C1 segment of cervical spinal cord (tissue), 14 donors: ENCODE measurements at places on chromosomes 2 and 18.

- no peak for DNase-seq
Observed at GRCh38 chr2:39095624-39096023, 25.2 kb downstream of the SOS1 start.

DNA sequence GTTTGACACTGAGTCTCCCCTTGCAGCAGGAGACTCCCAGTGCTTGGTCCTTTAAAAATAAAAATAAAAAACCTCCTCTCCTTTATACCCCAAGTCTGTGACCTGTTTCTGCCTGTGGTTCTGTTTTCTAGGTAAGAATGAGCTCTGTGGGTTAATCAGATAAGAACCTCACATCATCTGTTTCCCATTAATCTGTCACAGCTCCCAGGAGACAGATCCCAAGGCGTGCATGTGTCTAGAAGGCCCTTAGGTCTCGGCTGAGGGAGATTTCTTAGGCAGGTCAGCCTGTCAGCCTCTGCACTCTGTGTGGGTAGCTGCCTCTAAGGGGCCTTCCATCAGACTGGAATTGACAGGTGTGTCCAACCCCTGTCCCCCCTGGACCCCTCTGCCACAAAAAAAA is 80.7 kb downstream of the FHOD3 start:
- no peak for DNase-seq

GRCh38 chr2:231714639-231715498 is 6.5 kb downstream of the PTMA start:
- DNase-seq = no peak

GRCh38 chr2:16191431-16192200 is 251.3 kb downstream of the MYCN start:
- no peak for DNase-seq

GRCh38 chr2:108573061-108573460 is 38.8 kb downstream of the LIMS1 start:
- DNase-seq = no peak

DNA sequence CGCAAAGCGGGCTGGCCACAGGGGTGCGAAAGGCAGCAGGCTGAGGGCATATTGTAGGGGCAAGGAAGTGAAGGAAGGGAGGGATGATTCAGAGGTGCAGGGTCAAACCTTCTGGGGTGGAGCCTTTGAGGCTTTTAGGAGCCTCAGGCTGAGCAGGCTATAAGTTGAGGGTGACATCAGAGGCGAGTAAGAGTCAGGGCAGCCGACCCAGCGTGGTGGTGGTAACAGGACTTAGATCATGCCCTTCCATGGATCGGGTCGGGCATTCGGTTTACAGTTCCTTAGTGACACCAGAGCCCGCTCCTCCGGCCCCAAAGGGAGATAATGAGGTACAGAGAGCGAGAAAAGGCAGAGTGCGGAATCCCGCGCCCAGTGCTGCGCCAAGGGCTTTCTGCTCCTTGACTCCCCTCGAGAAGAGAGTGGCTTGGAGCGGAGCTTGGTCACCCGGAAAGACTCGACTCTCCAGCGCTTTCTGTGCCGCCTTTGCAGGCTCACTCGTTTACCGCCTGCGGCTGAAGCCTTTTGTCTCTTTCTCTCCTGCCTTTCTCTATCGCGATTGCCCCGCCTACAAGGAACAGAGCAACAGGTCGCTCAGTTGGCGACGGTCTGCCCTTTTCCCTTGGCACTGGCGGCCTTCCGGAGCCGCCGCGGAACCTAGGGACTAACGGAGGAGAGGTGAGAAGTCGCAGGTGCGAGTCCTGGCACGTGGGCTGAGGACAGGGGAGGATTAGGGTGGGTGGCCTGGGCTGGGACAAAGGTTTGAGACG is 720 bp downstream of the LBX2 start:
- no peak for DNase-seq

- DNase-seq = no peak
Observed at GRCh38 chr2:152322222-152322621, 12.8 kb upstream of the FMNL2 start.

DNA sequence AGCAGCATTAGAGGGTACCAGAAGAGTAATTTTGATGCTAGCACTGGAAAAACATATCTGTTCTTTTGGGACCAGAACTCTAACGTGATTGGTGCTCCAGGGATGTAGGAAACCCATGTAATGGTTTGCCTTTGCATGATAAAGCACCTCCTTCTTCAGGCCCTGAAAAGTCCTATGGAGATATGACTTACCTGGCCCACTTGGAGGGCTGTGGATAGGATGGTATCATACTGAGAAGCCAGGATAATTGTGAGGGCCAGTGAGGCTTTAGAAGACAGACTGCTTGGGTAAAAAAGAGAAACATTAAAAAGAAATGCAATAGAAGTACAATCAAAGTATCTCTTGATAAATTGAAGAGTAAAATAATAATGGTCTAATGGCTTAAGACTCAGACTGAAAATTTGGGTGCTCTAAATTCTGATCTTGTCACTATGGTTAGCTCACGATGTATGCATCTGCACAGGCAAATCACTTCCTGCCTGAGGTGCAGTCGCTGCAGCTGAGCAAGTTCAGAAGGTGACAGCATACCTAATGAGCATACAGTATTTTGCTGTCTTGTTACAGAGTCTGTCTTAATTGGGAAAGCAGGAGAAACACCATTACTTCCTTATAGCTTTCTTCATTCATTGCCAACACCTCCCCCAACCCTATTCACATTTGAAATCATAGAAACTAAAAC is 371.5 kb downstream of the NUP35 start:
- DNase-seq = no peak

- DNase-seq = no peak
Observed at GRCh38 chr2:239776436-239777005, 248.6 kb downstream of the NDUFA10 start.

DNA sequence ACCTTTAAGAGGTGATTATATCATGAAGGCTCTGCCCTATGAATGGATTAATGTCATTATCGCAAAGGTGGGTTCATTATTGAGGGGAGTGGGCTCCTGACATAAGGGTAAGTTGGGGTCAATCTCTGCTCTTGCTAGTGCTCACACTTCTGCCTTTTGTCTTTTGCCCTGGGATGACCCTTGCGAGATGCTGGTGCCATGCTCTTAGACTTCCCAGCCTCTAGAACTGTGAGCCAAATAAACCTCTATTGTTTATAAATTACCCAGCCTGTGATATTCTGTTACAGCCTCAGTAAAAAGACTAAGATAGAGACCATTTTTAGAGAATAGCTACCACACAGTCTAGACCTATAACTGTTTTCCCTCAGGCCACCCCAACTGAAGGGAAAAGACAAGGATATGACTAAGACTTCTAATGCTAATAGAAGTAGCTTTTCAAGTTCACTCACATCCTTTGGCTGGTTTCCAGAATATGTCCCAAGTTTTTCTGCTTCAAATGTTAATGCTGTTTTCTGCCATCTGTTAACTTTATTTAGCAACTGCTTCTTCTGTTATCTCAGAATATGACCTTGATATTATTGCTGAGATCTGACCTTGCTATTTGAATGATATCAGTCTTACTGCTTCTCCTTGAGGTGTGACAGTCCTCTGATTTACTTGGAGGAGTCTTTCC is 65.1 kb upstream of the STAM2 start:
- no peak for DNase-seq

GRCh38 chr2:150887926-150888325 is 373.7 kb downstream of the RBM43 start:
- no peak for DNase-seq

DNA sequence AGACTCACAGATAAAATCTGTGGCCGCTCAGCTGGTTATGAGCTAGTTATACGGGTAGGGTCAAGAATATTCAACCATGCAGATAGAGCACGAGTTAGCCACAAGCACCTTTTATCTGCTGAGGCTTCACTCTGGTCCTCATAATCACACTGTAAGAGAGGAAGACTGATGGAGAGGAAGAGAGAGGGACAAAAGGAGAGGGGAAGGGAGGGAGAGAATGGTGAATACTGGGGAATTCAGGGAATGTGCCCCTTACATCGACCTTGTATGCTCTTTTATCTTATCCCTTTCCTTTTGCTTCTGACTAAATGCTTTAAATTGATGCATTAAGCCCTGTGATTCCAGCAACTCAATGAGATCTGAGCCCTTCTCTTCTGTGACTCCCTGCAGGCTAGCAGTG is 333.1 kb downstream of the DSEL start:
- no peak for DNase-seq

GRCh38 chr2:232365621-232366321 is 12.8 kb upstream of the ALPP start:
- no peak for DNase-seq

- DNase-seq = no peak
Observed at GRCh38 chr18:45373286-45373880, 241.9 kb upstream of the SLC14A2 start.

DNA sequence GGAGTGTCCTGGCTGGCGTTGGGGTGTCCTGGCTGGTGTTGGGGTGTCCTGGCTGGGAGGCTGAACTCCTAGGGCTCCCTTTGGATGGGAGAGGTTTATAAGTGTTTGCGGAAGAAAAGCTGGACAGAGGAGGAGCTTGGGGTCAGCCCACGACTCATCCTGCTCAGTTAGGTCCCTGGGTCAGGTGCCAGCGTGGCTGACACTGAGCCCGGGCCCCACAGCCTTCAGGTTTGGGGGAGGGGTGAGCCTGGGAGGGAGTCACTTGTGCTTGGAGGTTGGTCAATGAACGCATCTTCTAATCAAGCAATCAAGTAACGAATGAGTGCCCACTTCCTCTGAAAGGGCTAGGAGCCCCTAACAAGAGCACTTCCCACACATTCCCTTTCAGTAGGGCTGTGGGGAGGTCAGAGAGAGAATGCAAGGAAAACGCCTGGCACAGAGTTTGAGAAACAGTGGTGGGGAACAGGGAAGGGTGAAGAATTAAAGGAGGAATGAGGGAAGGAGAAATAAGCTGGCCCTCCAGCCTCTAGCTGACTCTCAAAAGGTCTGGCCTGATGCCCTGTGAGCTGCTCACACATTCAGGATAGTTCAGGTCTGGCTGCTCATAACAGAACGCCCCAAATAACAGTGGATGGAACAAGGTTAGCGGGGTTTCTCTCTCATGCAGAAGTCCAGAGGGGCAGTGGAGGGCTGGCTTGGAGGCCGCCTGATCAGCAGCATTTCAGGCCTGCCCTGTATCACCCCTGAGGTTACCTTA is 670 bp downstream of the KCNIP3 start:
- peak; percentile 15 for DNase-seq

DNA sequence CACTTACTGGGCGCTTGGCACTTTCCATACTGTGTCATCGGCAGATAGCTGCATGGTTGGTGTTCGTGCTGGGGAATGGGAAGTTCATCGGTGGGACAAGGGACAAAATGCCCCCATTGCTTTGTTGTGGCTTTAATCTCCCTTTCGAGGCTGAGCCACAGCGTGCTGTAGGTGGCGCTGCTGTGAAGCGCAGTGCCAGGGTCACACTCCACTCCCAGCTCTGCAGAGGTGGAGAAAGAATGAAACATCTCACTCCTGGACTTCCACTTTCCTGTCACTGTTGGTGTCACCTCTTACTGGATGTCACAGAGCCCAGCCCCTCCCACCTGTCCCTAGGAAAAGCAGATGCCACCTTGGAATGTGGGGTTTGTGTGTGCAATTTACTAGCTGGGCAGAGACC is 8.7 kb downstream of the TYMS start:
- DNase-seq = no peak

DNA sequence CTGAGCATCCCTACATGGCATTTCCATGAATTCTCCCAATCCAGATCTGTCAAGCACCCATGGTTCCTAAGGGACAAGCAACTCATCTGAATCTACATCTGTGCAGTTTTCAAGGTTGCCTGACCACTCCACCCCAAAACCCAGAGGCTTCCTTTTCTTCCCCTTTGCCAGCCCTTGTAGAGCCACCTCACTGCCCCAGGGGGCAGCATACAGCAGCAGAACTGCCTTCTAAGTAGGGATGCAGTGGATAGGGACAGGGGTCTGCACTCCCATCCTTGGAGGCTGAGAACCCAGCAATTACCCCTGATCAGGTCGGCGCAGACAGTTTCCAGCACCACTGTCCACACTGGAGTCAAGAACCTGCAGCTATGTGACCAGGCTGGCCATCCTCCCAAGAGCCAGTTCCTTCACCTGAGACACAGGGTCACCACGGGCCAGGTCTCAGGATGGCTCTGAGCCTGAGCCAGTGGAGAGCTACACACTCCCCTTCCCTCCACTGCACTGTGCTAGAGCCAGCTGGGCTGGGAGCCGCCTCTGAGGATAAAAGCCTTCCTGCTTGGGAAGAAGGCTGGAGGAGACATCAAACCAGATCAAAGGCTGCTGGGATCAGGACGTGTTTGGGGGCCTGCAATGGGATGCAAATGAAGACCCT is 283.1 kb downstream of the CELF4 start:
- DNase-seq = no peak

- DNase-seq = no peak
Observed at GRCh38 chr18:10138719-10139118, 224.9 kb downstream of the VAPA start.

DNA sequence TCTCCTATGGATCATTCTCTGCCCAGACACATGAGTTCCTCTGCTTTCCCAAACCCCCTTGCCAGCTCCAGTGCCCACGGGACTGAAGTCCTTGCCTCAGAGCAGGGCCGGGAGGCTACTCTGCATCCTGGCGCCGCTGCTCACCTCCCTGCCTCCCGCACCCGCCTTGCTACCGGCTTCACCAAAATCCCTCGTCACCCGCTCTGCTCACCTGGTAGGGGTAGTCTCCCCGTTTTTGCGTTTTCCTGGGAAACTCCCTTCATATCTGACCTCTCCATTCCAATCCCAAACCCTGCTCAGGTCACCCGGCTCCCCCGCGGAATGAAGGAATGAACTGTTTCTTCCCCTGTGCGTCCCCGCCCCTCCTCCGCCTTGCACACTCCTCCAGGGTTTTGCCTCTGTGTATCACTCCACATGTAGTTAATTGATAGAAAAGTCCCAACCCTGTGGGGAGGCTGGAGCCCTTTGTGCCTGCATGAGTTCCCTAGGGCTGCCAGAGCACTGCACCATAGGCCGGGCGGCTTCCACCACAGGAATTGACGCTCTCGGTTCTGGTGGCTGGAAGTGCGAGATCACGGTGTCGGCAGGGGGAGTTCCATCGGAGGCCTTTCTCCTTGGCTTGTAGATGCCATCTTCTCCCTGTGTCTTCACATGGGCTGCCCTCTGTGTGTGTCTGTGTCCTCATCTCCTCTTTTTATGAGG is 2.0 kb upstream of the DGKD start:
- DNase-seq = no peak

GRCh38 chr2:81940266-81940955 is 1635.9 kb upstream of the LRRTM1 start:
- no peak for DNase-seq

DNA sequence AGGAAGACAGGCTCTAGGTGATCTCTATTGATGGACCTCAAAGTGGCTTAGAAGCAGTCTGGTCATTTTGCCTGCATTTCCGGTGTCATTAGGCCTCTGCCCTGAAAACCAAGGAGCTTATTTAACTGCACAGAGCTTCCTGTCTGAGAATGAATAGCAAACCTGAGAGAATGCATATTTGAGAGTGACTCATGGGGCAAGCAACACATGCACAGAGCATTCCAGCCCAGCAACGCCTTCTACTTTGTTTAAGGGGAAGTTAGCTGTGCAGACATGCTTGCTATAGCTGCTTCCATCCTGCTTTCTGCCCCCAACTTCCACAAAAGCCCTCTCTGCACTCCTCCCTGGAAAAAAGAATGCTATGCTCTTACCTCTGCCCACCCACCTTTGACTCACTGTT is 232.8 kb downstream of the GRB14 start:
- DNase-seq = no peak

GRCh38 chr2:103880081-103880834 is 973.7 kb upstream of the POU3F3 start:
- no peak for DNase-seq
